Activated CD4-positive, alpha-beta T cell treated with anti-CD3 and anti-CD28 coated beads, Interleukin-2, amount 50 U/mL, for 24 hours (primary cell): ENCODE measurements at places on chromosomes 4 and X.

GRCh38 chrX:11447418-11447817 lies 154.2 kb downstream of the AMELX start:
- no peak for DNase-seq

- DNase-seq = no peak
Measured at GRCh38 chrX:121389976-121390714, 342.7 kb downstream of the GLUD2 start.

GRCh38 chrX:7983581-7983980 lies 56.4 kb upstream of the PNPLA4 start:
- DNase-seq = no peak

GRCh38 chr4:73661646-73662119 lies 41.4 kb upstream of the RASSF6 start:
- no peak for DNase-seq

GRCh38 chr4:7800410-7800809 lies 139.3 kb downstream of the AFAP1 start:
- no peak for DNase-seq

DNA sequence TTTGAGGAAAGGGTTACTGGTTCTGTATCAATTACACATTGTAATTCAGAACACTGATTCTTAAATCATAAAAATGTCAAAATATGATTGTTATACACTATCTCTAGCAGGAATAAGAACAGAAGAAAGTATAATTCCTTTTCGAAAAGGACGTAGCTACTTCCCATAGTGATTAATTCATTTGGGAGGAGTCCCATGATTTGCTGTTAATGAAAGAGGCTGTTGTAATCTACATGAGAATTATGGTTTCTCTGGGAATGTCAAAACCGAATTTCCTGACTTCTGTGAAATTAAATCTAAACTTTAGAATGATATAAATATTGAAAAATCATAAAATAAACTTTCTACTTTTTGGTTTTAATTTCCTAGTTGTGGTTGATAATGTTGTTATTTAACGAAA lies 191.1 kb upstream of the ETNPPL start:
- DNase-seq = no peak

DNA sequence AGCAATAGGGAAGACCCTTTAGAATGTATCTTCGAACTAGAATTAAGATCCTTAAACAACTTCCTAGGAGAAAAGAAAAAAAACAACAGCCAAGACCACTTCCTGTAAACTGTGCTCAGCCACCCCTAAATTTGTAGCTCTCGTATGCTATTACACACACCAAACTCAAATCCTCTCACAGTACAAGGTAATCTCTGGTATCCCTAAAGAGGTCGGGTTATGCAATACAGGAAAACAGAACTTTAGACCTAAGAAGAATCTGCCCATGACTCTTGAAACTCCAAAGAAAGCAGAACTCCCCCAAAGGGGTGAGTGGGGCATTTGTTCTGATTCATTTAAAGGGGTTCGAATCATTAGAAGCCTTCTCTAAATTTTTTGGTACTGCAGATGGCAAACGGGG lies 170.9 kb upstream of the CASK start:
- no peak for DNase-seq

DNA sequence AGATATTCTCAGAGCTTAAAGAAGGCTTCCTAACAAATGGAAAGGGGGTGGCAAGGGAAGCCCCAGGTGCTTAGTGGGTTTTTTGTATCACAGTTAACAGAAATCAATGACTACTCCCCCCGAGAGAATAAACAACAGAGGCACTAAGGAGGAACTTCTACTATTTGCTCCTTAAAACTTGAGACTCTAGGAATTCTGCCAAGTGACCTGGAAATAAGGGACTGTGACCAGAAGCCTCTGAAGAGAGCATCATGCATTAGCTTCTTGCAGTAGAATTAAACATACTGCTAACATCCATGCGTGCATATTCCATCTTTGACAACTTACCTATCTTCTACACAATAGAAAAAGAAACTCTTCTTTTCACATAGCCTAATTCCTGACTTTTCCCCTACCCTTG lies 86.8 kb downstream of the CAMK2D start:
- no peak for DNase-seq

DNA sequence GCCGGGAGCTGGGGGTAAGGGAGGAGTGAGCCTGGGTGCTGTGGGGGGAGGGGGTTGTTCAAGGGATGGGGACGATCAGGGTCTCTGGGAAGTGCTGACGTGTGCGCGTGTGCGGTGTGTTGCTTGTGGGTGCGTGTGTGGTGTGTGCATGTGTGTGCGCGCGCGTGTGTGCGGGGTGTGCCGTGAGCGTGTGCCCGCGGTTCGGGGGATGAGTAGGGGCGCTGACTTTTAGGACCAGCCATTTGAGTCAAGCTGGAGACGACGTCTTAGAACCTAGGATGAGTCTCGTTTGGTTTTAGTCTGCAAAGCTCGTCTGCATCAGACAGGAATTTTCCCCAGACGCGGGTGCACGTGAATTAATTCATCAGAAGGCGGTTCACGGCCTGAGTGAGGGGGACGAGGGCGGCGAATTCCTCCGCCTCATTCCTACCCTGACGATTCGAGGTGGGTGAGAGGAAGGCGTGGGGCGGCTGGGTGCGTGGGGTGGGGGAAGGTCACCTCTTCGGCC lies 950 bp upstream of the TMEM271 start:
- no peak for DNase-seq

DNA sequence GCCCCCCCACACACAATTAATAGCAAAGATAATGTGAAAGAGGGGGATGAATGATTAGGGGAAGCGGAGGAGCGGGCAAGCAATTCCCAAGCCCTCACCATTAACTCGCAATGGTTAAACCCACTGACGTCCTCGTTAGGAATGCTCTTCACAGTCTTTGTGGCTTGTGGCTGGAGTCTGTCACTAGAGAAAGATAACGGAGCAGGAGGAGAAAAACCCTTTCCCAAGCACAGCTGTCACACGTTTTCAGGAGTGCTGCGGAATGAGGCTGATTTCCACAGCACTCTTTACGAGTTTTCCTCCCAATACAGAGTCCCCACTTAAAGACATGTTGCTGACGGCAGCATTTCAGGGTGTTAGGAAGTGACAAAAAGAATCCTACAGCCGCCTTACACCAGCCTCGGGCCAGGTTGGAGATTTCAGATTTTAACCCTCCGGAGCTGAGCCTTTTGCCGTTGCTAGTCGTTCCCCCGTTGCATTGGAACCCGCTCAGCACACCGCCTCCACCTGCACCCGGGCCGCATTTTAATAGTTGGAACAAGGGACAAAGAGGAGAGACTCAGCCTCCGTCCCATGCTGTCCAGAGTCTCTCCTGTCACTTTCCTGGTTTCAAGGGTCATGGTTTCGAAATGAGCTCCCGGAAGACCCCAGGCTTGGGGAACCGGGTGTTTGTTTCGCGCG lies 92.2 kb downstream of the GEMIN8 start:
- no peak for DNase-seq

- DNase-seq = no peak
Measured at GRCh38 chr4:105527081-105527480, 25.3 kb upstream of the ARHGEF38 start.

- DNase-seq = no peak
Measured at GRCh38 chr4:123640271-123640670, 243.7 kb downstream of the SPRY1 start.

DNA sequence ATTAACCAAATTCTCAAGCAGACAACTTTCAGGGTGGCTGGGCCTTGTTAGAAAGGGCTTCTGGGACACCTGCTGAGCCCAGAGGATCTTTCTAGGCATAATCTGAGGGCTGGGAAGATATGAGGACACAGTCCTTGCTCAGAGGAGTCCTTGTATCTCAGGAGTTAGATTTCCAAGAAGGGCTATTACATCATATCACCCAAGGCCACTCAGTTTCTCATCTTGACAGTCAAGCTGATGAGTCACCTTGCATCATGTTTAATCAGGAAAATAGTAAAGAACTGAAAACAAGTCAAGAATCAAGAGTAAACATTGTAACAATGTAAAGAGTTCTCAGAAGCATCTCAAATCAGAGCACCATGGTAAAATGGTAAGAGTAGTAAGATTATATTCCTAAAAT lies 4.0 kb downstream of the PCYT1B start:
- no peak for DNase-seq

- no peak for DNase-seq
Measured at GRCh38 chr4:133856731-133857355, 344.7 kb downstream of the PABPC4L start.
